Kidney epithelial cell (primary cell): ENCODE measurements at places on chromosomes 1 and 21.

GRCh38 chr1:60894741-60895140 is 187.6 kb upstream of the NFIA start:
- no peak for DNase-seq

- DNase-seq: no peak
Measured at GRCh38 chr1:179095377-179095776, 13.5 kb downstream of the TOR3A start.

DNA sequence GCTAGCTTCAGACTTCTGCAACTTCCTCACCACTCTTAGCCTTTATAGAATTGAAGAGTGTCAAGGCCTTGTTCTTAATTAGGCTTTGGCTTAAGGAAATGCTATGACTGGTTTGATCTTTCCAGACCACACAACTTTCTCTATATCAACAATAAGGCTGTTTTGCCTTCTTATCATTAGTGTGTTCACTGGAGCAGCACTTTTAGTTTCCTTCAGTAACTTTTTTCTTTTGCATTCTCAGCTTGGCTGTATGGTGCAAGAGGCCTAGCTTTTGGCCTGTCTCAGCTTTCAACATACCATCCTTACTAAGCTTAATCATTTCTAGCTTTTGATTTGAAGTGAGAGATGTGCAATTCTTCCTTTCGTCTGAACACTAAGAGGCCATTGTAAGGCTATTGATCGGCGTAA is 8.6 kb downstream of the PRKACB start:
- DNase-seq: peak; percentile 50

DNA sequence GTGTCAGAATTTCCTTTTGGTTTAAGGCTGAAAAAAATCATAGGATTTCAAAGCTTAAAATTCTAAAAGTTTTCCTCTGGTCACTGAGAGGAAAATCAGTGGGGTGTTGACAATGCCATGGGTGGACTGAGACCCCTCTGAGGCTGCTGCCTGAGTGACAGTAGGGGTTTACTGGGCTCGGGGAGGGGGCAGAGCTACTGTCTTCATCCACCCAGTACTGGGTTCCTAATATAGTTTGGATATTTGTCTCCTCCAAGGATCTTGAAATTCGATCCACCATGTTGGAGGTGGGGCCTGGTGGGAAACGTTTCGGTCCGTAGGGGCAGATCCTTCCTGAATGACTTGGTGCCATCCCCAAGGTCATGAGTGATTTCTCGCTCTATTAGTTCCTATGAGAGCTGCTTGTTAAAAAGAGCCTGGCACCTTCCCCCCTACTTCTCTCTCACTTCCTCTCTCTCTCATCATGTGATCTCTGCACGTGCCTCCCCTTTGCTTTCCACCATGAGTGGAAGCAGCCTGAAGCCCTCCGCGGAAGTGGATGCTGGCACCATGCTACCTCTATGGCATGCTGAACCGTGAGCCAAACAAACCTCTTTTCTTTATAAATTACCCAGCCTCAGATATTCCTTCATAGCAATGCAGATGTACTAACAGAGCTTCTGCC is 72.3 kb downstream of the MAP10 start:
- no peak for DNase-seq

- peak; percentile 71 for DNase-seq
Measured at GRCh38 chr1:97906567-97907241, 14.1 kb downstream of the DPYD start.

- no peak for DNase-seq
Measured at GRCh38 chr1:235090406-235091069, 38.1 kb downstream of the TOMM20 start.

DNA sequence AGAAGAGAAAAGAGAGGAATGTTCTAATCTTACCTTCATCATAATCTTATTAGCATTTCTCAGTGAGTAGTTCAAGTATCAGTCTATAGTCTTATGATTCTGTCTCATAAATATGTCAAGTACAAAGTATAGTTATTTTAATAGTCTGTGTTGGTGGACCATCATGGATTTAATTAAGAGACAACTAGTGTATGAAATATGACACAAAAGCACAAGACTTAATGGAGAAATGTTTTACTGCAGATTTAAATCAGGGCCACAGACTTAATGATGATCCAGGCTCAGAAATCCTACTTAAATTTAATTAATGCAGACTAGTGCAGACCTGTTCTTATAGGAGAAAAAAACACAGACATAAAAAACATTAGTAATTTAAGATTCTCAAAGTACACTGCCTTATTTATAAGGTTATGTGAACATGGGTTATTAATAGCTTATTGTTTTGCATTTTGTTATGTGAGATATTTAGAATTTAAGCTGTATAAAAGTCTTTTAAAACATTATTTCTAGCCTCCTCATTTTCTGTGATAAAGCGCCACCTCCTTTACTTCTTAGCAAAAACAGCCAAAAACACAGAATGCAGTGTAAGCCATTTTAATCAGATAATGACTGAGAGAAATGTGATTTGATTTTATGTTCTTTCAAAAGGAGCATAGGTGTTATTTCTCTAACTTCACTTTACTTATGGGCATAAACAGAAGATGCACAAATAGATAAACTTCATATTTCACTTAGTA is 255.0 kb upstream of the SNX7 start:
- no peak for DNase-seq

- no peak for DNase-seq
Measured at GRCh38 chr21:45410151-45410864, 5.3 kb downstream of the COL18A1 start.

- no peak for DNase-seq
Measured at GRCh38 chr1:218557731-218558130, 212.6 kb downstream of the TGFB2 start.

GRCh38 chr1:215661033-215661432 is 93.9 kb downstream of the KCTD3 start:
- DNase-seq: no peak

GRCh38 chr1:14302025-14302424 is 296.5 kb upstream of the KAZN start:
- no peak for DNase-seq

- no peak for DNase-seq
Measured at GRCh38 chr1:17566892-17567291, 27.4 kb downstream of the ARHGEF10L start.

DNA sequence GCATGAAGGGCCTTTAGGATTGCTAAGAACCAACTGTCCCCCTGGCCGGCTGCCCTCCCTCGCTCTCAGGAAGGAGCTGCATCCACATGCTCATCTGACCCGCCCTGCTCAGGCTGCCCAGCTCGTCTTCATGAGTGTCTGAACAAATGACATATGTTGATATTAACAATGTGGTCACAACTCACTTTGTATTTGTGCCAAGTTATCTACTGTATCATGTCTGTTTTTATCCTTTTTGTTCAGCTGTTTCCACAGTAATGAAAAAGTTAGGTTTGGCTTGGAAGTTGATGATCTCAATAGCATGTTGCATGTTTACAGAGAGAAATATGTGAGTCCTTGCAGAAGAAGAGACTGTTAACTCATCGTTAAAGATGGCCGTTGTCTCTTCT is 75.1 kb downstream of the PHTF1 start:
- no peak for DNase-seq

- no peak for DNase-seq
Measured at GRCh38 chr1:24020470-24020869, 40.3 kb upstream of the SRSF10 start.

DNA sequence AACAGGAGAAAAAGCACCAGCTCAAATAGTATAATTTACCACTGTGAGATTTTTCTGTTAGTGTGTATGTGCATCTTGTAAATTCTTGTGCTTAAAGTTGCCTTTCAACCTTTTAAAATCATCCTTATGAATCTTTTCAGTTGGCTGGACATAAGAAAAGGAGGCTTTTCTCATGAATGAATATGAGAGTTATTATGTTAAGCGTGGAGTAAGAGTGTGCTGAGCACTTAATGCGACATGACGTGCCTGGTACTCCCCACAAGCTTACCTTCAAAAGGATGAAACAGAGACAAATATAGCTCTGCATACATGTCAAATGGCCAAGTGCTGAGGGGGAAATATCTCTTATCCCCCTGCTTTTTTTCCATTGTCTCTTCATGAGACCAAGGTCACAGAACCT is 85.3 kb upstream of the ADGRL2 start:
- no peak for DNase-seq

GRCh38 chr1:145916745-145917144 is 1.8 kb downstream of the PEX11B start:
- DNase-seq: peak; percentile 10

DNA sequence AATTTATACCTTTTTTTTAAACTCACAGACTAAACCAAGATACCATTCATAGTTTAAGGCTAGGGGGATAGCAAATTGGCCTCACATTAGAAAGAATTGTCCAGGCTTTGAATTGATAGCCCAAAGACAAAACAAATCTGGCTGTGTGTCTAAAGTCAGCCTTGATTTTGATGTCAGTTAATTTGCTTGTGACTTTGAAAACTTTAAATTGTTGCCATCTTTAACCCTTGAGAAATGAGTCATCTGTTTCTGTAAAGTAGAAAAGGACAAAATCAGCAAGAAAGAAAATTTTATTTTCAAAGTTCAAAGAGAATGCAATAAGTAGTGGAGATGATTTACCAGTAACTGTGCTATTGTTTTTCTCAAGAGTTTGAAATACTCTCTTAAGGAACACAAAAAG is 184.5 kb downstream of the RGS7 start:
- no peak for DNase-seq

GRCh38 chr1:154490317-154490716 is 11.7 kb upstream of the TDRD10 start:
- no peak for DNase-seq

GRCh38 chr1:227273557-227273956 is 44.7 kb downstream of the CDC42BPA start:
- DNase-seq: peak; percentile 4

DNA sequence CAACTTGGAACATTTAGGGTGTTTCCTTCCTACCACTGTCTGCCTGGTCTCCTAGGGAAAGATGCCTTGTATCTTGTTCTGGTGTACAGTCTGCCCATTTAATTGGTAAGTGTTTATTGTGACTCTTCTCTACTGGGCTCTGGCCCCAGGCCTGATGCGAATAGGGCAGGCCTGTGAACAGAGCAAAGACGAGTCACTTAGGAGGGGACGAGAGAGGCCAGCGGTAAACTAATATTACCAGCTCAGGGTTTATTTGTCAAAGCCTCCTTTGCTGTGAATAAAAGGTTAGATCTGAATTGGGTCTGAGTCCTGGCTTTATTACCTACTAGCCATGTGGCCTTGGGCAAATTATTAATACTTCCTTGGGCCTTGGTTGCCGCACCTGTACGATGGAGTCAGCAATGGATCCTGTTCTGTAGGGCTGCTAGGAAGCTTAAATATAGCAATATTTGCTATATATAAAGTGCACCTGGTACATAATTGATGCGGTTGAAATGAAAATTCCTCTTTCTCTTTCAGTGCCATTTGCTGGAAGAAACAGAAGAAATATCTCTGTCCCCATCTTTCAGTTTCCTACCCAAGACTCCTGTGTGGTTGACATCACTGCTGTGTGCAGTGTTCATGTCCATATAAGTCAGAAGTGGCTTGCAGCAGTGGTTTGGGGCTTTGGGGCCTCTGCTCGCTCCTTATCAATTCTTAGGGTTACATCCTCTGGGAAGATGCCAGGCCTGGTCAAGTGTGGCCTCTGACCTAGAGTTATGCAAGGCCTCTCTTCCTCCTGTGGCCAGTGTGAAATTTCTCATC is 32.4 kb downstream of the MAPKAPK2 start:
- no peak for DNase-seq

GRCh38 chr1:20666804-20667203 is 5.6 kb upstream of the DDOST start:
- no peak for DNase-seq

DNA sequence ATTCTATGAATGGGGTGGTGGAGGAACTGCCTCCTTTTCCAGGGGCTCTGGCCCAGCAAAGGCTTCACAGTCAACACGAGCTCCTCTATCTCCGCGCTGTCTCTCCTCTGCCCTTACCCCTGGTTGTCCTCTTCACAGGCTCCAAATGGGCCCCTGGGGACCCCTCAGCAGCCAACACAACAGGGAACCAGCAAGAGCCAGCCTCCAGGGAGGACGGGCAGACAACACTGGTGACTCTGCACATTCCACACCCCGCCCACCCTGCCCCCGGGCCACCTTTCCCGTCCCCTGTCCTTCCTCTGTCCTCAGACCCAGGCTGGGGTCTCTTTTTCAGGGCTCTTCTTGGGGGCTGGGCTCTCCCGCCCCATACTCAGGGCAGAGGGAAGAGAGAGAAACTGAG is 17.5 kb upstream of the ETV3 start:
- no peak for DNase-seq

DNA sequence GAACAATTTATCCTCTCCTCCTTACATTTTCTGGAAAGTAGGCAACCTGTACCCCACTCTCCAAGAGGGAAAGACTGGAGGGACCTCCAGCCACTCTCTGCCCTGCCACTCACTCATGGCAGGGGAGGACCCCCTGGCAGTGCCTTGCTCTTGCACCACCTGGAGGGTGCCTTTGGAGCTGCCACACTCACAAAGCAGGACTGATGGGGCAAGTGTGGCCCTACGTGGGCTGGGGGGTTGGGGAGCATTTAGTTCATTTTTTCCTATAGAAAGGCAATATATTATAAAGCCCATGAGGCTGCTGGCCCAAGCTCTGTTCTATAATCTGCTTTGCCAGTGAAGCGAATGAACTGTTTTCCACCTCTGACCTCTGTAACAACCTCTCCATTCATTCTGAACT is 50.3 kb downstream of the GPR161 start:
- DNase-seq: no peak

- no peak for DNase-seq
Measured at GRCh38 chr1:64183395-64184002, 19.9 kb upstream of the UBE2U start.

DNA sequence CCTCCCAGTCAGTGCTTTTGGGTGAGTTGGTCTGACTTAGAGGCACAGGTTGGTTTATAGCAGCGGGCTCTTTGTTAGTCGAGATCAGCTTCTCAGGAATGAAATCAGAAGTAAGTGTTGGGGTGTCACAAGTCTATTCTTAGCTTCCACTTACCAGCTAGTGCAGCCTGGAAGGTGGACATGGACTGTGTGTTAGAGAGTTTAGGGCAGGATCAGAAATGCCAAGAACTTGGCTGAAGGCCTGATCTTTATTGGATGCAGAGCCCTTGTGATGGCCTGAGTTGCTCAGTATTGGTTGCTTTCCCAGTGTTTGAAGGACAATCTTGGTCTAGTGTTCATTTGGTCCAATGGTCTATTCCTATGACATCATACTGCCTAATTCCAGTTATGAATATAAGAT is 377.0 kb upstream of the USP24 start:
- no peak for DNase-seq

- DNase-seq: peak; percentile 32
Measured at GRCh38 chr1:235588916-235589515, 60.6 kb downstream of the GNG4 start.

DNA sequence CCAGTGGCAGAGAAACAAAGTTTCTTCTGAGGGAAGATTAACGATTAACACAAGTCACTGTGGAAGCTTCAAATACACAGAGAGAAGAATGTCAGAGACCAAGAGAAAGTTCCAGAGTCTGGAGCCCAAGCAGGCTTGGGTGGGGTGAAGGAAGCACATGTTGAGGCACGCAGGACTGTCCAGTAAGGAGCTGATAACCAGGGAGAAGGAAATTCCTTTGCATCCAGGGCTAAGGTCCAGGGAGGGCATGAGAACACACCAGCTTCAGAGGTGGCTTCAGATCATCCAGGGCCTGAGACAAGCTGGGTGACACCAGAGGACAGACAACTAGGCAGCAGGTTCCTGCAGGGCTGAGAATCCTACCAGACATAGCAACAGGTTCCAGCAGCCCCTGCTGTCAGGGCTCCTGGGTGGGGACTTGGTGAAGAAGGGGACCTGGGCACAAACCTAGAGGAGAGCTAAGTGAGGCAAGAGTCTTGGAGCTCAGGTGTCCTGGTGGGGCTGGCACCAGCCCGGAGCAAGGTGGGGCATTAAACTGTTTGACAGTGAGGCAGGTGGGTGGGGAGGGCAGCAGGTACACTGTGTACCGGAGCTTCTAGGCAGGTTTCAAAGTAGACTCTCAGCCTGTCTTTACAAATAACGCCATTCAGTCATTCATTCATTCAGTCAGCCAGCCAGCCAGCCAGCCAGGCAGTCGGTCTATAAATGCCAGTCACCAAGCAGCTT is 2.6 kb upstream of the SPRR1A start:
- no peak for DNase-seq
